Activated CD4-positive, CD25-positive, alpha-beta regulatory T cell treated with anti-CD3 and anti-CD28 coated beads, Interleukin-2, amount 50 U/mL, for 24 hours (primary cell): ENCODE measurements at places on chromosomes 4 and X.
A peak's percentile ranks its signal among the peaks of the same experiment; 100 is the strongest.

DNA sequence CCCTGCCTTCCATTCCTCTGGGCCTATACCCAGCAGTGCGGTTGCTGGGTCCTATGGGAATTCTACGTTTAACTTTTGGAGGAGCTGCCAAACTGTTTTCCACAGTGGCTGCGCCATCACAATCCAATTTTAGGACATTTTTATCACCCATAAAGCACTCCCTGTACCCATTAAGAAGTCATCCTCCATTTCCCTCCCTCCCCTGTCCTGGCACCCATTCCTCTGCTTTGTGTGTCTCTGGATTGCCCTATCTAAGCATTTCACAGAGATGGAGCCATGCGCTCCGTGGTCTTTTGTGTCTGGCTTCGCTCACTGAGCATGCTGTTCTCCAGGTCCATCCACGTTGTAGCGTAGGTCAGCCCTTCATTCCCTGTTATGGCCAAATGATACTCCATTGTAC is 1.7 kb upstream of the OPN1LW start:
- ATAC-seq: no peak

- peak; percentile 62 for ATAC-seq
Measured at GRCh38 chr4:40992472-40993295, 221.7 kb downstream of the APBB2 start.

DNA sequence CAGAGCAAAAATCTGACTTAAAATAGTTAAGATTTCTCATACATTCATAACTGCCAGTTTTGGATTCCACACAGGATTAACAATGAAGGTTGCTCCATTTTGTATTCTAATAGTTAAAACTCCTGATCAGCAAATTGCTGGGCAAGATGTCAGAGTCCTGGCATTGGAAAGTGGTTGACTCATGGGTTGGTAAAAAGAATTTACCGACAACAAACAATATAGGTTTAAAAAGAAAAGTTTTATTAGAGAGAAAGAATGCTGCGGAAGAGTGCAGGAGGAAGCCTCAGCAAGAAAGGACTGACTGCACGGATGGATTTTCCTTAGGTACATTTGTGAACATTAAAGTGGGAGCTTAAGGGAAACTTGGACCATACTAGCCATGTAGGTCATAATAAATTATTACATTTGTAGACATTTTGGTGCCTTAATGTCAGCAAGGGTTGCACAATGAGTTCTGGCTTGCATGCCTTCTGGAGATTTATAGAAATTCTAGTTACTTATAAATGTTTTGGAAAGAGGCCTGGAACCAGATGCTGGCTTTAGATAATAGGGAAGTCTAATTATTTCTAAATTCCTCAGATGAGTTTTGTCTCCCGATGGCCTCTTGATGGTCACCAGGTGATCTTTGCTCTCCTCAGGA is 25.4 kb upstream of the IL2 start:
- no peak for ATAC-seq

DNA sequence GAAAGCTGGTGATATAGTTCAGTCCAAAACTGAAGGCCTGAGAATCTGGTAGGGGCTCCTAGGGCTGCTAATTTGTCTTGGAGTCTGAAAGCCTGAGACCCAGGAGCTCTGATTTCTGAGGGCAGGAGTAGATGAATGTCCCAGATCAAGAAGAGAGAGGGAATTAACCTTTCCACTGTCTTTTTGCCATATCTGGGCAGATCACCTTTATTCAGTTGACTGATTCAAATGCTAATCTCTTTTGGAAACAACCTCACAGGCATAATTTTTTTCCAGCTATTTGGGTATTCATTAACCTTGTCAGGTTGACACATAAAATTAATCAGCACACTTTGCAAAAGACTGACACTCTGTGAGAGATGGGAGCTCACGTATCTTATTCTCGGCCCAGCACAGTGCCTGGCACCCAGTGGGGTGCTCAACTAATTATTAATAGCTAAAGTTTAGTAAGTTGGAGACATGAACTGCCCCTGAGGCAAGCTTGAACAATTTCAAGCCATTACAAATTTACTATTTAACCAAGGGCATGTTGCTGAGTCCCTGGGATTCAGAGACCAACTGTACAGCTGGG is 114.3 kb downstream of the CPEB2 start:
- no peak for ATAC-seq

- ATAC-seq: no peak
Measured at GRCh38 chr4:126533146-126533805, 1099.5 kb upstream of the INTU start.

GRCh38 chr4:139813881-139814280 is 148.3 kb downstream of the MGST2 start:
- ATAC-seq: no peak

DNA sequence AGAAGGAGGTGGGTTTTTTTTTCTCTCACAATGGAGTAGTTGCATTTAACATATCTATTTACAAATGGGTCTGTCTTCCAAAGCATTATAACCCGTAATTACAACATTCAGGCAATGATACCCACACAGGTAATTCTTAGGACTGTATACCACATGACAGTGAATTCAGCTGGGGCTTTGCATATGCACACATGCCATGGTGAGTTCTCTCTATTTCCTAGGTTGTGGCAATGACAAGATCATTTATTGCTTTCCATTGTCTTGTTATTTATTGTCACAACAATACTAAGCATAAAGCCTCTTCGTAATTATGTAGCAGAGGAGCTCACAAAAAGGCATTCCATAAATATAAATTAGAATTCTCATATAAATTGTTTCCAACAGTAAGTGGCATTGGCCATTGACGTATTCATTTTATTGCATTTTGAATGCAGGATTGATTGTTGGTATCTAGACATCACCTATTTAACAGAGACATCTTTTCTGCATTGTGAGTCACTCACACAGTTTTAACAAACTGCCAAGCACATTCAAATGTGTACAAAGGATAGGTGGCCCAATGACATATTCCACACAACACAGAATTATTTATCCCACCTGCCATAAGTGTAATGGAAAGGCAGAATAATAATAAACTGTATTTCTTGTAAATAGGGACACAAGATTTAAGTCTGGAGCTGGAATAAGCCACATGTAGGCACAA is 390.7 kb upstream of the GALNT7 start:
- no peak for ATAC-seq

DNA sequence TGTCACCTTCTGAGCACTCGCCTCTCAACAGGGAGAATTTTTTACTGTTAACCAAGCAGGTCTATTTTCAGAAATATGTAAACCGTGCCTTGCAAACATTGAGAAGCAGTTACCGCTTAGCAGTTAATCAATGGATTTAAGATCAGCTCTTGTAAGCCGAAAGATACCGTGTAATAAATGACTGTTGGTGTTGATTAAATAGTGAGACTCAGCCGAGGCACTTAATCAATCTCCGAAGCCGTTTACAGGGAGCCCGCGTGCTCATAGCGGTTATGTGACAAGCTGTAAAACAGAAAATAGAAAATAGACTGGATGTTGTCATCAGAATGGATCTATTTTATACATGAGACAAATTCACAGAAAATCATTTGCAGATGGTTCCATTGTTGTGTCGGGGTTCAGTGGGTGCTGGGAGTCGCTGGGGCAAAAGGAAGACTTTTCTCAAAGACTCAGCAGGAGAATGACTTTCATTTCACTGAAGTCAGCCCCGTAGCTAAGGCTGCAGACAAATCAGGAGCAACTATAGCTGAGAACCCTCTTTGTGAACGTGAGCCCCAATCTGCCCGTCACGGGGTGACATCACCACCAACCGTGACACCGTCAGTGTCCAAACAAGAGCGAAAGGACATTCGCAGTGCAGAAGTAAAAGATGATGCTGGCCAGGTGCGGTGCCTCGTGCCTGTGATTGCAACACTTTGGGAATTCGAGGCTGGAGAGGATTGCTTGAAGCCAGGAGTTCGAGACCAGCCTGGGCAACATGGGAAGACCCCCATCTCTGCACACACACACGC is 275.3 kb downstream of the CRLF2 start:
- no peak for ATAC-seq

DNA sequence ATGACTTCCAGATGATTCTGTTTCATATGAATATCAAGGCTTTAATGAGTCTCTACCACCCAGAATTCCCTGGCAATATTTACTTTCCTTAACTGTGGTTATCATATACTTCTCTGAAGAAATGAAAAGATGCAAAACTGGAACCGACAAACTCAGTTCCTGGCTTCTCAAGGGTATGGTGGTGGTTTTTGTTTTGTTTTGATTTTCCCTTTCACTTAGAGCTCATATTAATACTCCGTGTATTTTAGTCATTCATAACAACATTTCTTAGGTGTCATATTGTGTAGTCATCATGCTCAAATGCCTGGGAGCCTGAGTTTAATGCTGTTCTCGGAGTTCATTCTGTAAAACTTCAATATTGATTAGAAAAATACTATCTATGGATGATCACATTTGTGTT is 665 bp downstream of the TRPC5OS start:
- no peak for ATAC-seq

DNA sequence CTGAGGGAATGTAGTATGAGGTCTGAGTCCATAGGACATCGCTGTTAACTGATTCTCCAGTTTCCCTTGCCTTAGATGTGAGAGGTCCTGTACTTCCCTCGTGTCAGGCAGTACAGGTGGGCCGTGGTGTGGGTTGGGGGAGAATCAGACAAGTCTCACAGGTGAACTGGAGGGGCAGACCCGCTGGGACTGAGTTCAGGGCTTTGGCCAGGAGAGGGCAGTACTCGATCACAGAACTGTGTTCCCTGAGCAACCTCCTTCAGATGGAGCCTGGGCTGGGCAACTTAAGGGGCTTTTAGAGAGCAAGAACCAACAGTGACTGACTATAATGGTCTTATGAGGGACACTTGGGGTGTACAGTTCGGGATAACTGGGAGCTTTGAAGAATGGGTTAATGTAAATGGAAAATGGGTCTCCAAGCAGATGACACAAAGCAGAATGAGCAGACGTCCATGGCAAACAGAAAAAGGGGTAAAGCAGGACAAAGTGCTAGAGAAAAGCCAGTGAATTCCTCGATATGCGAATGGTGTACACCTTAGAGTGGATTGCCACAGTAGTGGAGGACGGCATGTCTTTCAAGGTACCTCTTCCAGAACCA is 83.6 kb downstream of the CCNG2 start:
- peak; percentile 55 for ATAC-seq

- ATAC-seq: peak; percentile 95
Measured at GRCh38 chrX:23952984-23953907, 45.4 kb downstream of the CXorf58 start.

GRCh38 chr4:129978315-129978714 is 882.4 kb downstream of the C4orf33 start:
- ATAC-seq: no peak

DNA sequence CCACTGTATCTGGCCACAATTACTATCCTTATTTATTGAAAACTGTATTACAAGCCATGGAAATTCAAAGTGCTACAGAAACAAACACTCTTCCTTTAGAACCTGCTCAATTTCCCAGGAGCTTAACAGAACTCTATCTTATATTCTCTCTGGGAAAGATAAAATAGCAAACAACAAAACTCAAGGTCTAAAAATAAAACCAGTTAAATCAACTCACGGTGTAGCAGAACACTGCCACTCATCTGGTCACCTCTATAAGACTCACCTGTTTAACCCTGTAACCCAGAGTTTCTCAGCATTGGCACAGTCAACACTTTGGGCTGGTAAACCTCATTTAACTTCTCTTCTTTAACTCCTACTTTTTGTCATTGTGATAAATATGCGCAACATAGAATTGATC is 348.9 kb downstream of the DCHS2 start:
- no peak for ATAC-seq

GRCh38 chr4:48924416-48924815 is 17.8 kb upstream of the OCIAD2 start:
- ATAC-seq: no peak

DNA sequence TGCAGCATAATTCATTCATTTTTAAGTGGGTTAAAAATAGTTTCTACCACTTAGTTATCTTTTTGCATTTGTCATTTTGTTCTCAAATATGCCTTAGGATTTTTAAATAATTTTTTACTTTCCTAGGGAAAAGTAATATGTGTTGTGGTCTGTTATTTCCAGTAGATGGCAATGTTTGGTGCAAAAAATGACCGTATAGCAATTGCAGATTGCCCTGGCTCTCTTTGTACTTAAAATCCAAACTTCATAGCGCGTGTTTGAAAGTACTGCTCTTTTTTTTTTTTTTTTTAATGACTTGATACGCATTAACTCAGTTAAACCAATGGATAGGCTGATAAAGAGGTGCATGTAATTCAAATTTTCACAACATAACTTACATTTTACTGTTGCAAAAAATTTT is 74.4 kb upstream of the RBMX start:
- no peak for ATAC-seq

DNA sequence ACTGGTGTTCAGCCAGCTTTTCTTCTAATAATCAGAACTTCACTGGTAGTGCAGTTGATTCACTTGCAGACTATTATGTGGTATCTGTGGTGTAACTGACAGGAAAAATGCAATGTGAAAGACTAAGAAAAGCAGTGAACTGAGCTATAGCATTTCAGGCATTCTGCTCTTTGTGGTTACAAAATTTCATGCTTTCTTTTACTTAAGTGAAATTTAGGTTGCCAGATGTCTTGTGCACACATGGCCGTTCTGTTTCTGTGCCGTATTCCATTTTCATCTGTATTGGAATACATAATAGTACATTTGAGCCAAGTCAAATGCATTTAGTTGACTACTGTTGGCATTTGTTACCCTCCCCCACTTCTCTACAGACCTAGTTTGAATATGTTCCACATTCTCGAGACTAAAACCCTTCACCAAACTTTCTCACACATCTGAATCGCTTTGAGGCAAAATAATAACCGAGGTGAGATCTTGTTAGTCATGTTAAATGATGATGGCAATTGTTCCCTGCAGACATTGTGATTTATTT is 8.2 kb downstream of the RTL3 start:
- peak; percentile 55 for ATAC-seq

DNA sequence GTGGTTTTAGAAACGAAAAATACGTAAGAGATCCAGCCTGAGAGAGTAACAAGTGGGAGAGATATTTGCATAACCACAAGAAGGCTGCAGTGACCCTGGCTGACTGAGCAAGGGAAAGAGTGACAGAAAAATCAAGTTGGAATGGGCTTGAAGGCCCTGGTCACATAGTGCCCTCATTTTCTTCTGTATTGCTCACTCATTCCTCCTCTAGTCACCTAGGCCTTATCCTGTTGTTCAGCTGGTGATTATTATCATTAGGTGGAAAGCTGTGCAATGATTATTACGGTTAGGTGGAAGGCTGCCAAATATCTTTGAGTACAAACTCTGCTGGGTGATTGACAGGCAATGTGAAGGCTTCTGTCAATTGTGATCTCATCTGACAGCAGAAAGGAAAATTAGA is 2384.1 kb downstream of the PCDH7 start:
- no peak for ATAC-seq

DNA sequence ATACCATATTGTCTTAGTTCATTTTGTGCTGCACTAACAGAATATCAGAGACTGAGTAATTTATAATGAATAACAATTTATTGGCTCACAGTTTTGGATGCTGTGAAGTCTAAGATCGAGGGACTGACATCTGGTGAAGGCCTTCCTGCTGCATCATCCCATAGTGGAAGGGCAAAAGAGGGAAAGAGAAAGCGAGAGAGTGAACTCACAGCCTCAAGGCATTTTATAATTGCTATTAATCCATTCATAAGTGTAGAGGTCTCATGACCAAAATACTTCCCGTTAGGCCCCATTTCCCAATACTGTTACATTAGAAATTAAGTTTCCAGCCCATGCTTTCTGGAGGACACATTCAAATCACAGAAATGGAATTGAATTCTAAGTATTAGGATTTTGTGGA is 554.4 kb downstream of the TRAM1L1 start:
- ATAC-seq: no peak
